ENCODE measurements at places on chromosomes 3 and 15. TPM values are rescaled to one million over a fixed set of nuclear protein-coding genes. Genes with fewer than 3 reads are reported as not detected.

- H3K4me1 ChIP-seq: peaks cover 3% of the 10 kb centered on the region
- no peak overlapping the region for H3K4me3 ChIP-seq
- peak; percentile 15 for DNase-seq
- H3K36me3 ChIP-seq: no peaks in the 10 kb centered on the region
- no peak overlapping the region for H3K27ac ChIP-seq
Observed at GRCh38 chr15:95284933-95285421, 1045.5 kb upstream of the NR2F2 start.

DNA sequence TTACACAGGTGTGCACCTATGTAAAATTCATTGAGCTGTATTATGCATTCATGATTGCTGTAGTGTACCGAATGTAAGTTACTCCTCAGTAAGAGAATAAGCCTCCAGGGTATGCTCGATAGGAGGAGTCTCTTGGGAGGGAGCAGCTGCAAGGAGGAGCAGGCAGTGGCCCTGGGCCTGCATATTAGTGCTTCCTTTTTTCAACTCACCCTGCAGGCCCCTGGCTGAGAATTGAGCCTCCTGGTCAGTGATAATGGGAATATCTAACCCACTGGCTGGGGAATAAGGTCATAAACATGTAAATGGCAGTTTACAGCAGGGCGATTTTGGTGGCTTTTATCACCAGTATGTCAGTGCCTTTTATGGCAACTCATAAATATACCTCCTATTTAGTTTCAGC is 21.7 kb upstream of the SFMBT1 start:
- H3K4me1 ChIP-seq: peaks cover 14% of the 10 kb centered on the region
- H3K27ac ChIP-seq: no peak overlapping the region
- DNase-seq: no peak
- H3K36me3 ChIP-seq: no peaks in the 10 kb centered on the region

The VEPH1 gene
- 1.3 TPM for total RNA-seq

The CHRD gene
- not detected for total RNA-seq

- no peak overlapping the region for H3K27ac ChIP-seq
- H3K4me3 ChIP-seq: no peak overlapping the region
- no peak for DNase-seq
Observed at GRCh38 chr3:132641837-132642538, 17.6 kb downstream of the ACAD11 start.

The KBTBD8 gene
- 10.8 TPM for total RNA-seq

The TM4SF1 gene
- total RNA-seq: not detected
